ENCODE measurements at places on chromosomes 12 and 14.

DNA sequence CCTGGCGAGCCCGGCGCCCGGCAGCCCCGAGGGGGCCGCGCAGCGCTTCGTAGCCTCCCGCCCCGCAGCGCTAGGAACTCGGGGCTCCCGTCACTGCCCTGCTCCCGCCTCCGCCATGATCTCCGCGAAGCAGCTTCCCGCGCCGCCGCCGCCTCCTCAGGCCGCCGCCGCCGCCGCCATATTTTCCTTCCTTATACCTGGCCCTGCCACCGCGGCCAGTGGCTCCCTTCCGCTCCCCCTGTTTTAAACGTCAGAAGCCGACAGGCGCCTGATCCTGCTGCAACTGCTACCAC lies 286 bp downstream of the PPP4R3A start:
- no peak for DNase-seq

- DNase-seq, result no peak
Observed at GRCh38 chr12:56387152-56387736, 24.6 kb upstream of the APOF start.

DNA sequence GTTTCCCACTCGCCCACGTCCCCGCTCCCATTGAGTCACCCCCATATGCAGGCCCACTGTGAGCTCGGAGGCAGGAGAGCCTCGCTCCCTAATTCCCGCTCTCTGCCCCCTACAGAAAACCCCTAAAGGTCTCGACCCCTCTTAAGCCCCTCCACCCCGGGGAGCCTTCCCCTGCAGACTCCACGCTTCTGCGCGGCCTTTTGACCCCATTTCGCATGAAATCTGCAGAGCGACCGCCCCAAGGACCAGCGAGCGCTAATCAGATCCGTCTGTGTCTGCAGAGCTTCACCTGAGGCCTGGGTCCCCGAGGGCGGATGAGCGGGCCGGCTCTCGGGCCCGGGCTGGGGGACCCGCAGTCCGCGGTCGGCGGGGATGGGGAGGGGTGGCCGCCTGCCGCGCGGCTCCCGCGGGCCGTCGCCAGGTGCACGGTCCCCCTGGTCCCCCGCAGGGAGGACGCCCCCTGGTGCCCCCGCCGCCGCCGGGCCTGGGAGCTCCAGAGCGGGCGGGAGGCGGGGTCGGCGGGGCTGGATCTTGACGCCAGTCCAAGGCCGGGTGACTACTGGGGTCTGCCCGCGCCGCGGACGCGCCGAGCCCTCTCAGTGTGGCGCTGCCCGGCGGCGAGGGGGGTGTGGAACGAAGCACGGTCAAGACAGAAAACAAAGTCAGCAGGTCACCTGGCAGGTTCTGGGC lies 10.1 kb downstream of the BMP4 start:
- DNase-seq, result no peak

- DNase-seq, result no peak
Observed at GRCh38 chr14:102394717-102395375, 32.1 kb downstream of the TECPR2 start.

DNA sequence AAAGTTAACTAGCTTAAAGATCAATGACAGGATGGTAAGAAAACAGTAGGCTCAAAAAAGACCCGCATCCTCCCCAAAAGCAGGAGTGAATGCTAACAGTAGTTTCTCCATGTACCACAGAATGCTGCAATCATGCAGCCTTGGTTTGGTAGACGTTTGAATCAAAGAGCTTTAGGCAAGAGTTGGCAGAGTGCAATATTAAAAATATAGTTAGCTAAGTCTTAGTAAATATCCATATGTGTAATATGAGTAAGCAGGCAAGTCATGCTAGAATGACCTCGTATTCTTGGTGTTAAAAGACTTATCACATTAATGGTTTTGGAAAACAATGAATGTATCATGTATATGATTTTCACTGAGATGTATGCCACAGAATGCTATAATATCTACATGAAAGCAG lies 18.8 kb upstream of the KLRF1 start:
- DNase-seq, result no peak

- DNase-seq, result no peak
Observed at GRCh38 chr14:68081489-68081888, 261.9 kb downstream of the RAD51B start.

GRCh38 chr12:57718641-57719528 lies 19.7 kb downstream of the AGAP2 start:
- no peak for DNase-seq

DNA sequence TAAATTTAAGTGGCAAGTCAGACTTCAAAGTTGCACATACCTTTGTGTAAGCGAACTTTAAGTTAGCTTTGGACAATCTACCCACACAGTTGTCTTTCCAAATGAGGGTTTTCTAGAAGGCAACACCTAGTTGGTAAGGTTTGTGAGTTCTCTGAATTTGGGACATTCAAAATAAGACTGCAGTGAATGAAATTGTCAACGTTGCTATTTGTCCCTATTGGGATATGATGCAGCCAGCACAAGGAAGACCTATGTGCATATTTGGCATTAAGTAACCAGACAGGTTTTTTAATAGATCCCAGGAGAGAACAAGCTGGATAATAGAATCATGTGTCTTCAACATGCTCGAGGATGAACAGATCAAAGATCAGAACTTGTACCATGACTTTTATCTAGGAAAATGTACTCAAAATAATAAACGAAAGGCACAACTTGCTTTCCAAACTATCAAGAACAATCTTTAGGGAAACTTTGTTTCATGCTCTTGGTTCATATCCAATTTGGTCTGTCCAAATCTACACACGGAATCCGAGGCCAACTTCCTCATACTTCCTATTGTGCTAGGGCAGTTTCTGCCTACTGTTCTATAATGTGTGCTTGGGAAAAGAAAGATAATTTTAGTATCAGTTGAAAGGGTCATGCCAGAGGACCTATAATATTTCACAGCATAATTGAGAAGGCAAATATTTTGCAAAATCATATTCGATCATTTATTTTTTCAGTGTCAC lies 284.2 kb upstream of the SOX5 start:
- DNase-seq, result no peak

GRCh38 chr12:119644930-119645329 lies 23.0 kb upstream of the PRKAB1 start:
- DNase-seq, result peak; percentile 17

GRCh38 chr14:58439476-58439875 lies 12.0 kb downstream of the KIAA0586 start:
- DNase-seq, result no peak

GRCh38 chr12:124564971-124565491 lies 2.4 kb downstream of the NCOR2 start:
- DNase-seq, result no peak

- no peak for DNase-seq
Observed at GRCh38 chr14:69451941-69452340, 32.6 kb upstream of the PLEKHD1 start.

DNA sequence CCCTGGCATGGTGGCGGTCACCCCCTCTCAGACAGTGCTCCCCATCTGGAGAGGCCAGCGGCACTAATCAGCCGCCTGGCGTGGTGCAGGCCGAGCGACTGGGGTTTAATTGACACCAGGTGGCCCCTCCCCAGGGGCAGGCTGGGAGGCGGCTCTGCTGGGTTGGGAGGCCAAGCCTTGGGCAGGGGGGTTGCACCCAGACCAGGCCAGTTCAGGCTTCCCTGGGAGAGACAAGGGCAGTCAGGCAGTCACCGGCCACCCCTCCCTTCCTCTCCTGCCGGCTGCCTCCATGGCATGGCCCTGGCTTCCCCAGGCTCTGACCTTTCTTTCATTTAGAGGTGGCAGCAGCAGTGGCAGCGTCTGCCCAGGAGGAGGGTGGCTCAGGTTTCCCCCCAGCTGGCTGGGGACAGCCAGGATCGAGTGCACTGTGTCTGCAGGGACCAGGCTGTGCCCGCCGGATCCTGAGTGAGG lies 78.1 kb upstream of the NOS1 start:
- no peak for DNase-seq

- no peak for DNase-seq
Observed at GRCh38 chr12:56581418-56582145, 48.5 kb downstream of the BAZ2A start.

DNA sequence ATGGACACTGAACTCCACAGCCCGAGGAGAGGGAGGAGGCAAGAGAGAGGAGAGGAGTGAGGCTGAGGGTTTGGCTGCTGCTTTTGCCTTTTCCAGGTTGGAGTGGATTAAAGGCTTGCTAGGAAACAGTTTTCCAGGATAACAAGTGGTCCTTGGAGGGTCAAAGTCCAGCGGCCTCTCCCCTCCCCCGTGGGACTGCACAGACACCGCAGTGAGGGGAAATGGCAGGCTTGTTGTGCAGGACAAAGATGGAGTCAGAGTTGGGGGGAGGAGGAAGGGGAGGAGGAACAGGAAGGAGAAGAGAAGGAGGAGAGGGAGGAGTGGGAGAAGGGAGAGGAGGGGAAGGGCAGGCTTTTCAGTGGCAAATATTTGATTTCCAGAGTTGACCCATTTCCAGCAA lies 245.5 kb downstream of the RBM19 start:
- DNase-seq, result no peak

DNA sequence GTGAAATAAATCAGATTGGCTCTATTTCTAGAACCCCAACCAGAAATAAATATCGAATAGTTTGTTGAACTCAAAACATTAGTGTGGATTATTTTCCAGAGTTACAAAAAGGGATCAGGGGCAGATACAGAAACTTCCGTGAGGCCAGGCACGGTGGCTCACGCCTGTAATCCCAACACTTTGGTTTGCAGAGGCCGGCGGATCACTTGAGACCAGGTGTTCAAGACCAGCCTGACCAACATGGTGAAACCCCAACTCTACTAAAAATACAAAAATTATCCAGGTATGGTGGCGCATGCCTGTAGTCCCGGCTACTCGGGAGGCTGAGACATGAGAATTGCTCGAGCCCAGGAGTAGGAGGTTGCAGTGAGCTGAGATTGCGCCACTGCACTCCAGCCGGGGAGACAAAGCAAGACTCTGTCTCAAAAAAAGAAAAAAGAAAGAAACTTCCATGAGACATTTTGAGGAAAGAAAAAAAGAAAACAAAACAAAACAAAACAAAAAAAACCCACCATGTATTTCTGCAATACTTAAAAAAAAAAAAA lies 2.1 kb downstream of the FBXO21 start:
- no peak for DNase-seq

GRCh38 chr12:46831335-46832129 lies 5.7 kb upstream of the SLC38A4 start:
- no peak for DNase-seq

GRCh38 chr14:72165229-72165698 lies 233.0 kb downstream of the RGS6 start:
- no peak for DNase-seq

GRCh38 chr14:22656945-22657731 lies 13.0 kb upstream of the OR6J1 start:
- DNase-seq, result peak; percentile 74

DNA sequence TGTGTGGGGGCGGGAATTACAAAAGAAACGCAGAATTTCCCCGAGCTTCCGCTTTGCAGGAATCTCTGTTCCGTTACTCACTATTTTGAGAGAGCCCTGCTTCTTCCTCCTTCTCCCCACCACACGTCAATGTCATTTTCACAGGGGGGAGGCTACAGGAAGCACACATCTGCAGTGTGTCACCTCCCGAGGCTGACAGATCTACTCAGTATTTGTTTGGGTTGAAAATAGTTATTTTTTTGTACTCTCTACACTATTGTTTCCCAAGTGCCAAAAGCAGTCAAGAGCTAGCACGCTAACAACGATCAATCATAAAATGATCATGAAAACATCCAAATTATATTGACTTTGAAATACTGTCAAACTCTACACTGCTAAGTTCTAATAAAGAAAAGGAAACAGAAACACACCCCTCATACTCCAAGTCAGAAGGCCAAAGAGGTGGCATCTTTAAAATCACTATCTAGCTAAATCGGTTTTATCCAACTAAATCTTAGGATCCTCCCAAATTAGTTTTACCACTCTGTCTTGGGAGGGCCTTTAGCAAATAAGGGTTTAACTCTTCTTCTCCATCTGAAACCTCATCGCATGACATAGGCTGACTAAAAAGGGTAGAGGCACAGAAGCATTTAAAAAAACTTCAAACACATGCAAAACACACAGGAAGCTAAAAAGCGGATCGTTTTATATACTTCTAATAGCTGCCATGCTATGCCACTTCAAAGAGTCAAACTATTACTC lies 51.8 kb downstream of the FOXN3 start:
- DNase-seq, result no peak

DNA sequence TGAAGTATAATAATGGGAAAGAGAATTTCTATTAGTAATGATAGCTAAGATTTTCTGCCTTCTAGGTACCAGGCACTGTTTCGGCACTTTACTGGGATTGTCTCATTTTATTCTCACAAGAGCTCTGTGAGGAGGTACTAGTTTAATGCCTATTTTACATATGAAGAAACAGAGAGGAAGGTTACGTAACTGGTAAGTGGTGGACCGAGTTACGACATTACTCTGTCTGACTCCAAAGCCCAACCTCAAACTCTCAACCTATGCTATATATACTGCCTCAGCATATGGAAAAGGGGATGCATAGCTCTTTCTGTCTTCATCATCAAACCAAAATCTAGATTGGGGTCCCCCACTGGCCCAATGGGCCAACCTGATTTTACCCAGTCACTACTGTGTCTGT lies 133.5 kb downstream of the KTN1 start:
- DNase-seq, result no peak

DNA sequence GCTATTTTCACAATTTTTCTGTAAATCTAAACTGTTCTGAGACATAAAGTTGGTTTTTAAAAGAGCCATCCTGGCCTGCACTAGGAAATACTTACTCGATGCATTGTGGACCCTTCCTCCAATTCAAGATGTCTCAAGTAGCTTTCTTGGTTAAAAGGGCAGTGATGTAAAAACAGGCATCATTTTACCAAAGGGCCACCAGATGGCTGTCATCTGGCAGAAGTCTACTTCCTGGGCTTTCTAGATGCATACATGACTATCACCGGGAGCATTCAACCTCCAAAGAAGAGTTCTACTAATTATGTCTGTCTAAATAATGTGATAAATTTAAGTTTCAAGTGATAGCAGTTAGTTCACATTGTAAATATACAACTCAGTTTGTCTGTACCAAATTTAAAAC lies 96.8 kb upstream of the FRMD6 start:
- peak; percentile 20 for DNase-seq

- DNase-seq, result no peak
Observed at GRCh38 chr12:114704096-114704495, 20.1 kb upstream of the TBX3 start.

Data from skeletal muscle cell (primary cell).